Trophoblast cell (in vitro differentiated cells and primary cell): ENCODE measurements at places on chromosomes 2 and 18.

GRCh38 chr2:238238766-238239542, 884 bp downstream of the HES6 start:
- DNase-seq, result no peak

- DNase-seq, result peak; percentile 46
Measured at GRCh38 chr2:223918671-223919134, 26.4 kb downstream of the WDFY1 start.

GRCh38 chr2:48749291-48750127, 6.0 kb downstream of the LHCGR start:
- no peak for DNase-seq

DNA sequence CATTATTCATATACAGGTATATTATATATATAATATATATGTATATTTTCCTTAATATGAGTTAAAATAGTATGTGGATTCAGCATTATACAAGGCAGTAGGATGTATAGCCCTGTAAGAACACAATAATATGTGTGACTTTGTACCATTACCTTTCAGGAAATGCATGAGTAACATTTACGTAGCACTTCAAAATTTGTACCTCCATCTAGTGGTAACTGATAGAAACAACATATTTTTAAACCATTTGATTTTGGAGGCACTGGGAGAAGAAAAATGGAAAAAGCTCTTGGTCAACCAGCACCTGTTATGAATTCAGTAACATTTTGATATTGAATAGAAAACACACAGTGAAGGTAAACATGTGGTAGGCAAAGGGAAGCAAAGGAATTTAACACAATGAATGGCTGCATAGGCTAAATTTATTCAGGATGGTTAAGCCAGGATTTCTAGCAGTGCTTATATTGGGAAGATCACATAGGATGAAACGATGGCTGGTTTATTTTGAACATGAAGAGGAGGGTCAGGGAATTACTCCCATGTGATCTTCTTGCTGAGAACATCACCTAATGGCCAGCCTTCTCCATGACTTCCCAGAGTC, 565.5 kb downstream of the CCDC85A start:
- no peak for DNase-seq

GRCh38 chr2:68740400-68740914, 5.8 kb downstream of the ARHGAP25 start:
- no peak for DNase-seq

DNA sequence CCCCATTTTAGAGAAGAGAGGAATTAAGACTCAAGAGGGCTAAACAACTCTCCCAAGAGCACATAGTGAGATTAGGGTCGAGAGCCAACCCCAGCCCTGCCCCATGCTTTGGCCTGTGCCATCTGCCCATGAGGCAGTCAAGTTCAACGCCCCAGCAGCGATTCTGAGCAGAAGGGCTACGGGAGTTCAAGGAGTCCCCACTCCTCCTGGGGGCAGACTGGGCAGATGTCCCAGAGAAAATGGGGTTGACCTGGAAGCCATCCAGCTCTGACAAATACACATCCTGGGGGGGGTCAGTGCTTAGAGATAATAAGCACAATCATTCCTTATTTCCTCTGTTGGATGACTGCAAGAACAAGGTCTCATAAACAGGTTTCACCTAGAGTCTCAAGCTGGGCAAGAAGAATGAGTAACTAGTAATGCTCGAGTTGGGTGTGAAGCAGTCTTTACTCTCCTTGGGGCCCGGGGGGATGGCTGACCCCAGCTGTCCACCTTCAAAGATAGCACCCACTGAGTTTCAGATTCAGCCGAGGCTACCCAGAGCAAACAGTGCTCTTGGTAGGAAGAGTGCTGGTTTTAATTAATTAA, 716.4 kb downstream of the RNF144A start:
- no peak for DNase-seq

DNA sequence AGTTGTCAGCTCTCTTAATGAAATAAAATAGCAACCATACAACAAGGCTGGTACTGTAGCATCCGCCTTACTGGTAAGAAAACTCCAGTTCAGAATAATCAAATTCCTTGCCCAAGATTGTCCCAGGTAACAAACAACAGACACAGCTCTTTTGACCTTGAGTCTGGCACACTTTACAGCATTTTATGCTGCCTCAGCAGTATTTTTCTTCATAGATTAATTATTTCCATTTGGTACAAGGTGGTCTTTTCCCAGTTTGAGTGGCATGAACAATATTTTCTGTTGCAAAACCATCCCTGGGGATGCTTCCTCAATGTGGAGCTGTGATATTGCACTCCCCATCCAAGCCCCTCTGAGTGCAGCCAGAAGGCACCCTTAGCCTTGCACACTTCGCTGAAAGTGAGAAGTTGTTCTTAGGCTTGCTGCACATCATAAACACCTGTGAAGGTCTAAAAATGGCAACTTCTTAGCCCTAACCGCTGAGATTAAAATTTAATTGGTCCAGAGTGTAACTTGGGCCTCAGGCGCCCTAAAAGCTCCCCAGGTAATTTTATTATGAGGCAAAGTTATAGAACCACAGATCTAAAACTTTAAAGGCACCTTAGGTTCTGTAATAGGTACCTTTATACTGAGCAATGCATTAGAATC, 523.3 kb downstream of the CMPK2 start:
- DNase-seq, result no peak

DNA sequence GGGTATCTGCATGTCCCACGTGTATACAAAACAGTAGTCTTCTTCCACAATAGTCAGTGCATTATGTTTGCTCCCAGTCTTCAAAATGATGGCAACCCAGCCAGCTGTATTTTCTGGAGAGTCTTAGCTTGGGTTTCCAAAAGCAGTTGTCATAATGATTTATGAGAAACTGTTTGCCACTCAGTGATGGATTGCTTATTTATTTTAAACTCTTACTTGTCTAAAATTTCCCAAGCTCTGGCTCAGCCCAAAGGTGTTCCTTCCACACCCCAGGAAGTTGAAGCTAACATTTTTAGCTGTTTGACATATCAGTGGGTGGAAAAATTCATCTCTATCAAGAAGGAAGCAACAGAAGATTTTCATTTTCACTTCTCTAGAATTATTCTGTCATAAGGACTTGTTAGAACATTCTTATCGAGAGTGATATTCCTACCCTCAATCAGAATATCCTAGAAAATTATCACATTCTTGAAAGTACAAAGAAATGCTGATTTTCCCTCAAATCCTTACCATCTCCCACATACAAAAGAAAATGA, 78.8 kb downstream of the ASAP2 start:
- no peak for DNase-seq

DNA sequence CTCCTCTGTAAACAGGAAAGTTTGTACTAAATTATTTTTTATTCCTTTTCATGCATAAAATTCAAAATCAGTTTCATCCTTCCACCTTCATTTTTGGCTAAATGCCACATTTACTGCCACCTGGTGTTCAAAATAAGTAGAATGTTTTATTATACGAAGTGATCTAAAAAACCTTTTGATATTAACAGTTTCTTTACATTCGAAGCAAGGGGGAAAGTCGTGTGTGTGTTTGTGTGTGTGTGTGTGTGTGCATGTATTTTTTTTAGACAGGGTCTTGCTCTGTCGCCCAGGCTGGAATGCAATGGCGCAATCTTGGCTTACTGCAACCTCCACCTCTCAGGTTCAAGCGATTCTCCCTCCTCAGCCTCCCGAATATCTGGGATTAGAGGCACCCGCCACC, 9.0 kb upstream of the SCN9A start:
- DNase-seq, result no peak

DNA sequence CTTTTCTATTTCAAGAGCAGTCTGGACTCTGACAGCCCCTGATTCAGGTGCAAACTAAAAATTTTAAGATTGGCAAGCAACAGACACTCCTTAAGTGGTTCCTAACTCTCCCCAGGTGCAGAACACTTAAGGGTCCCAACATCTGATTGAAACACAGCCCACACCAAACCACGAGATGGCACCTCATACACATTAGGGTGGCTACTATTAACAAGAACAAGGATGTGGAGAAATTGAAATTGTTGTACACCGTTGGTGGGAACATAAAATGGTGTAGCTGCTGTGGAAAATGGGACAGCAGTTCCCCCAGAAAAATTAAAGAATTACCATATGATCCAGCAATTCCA, 82.3 kb downstream of the POLR1A start:
- no peak for DNase-seq

DNA sequence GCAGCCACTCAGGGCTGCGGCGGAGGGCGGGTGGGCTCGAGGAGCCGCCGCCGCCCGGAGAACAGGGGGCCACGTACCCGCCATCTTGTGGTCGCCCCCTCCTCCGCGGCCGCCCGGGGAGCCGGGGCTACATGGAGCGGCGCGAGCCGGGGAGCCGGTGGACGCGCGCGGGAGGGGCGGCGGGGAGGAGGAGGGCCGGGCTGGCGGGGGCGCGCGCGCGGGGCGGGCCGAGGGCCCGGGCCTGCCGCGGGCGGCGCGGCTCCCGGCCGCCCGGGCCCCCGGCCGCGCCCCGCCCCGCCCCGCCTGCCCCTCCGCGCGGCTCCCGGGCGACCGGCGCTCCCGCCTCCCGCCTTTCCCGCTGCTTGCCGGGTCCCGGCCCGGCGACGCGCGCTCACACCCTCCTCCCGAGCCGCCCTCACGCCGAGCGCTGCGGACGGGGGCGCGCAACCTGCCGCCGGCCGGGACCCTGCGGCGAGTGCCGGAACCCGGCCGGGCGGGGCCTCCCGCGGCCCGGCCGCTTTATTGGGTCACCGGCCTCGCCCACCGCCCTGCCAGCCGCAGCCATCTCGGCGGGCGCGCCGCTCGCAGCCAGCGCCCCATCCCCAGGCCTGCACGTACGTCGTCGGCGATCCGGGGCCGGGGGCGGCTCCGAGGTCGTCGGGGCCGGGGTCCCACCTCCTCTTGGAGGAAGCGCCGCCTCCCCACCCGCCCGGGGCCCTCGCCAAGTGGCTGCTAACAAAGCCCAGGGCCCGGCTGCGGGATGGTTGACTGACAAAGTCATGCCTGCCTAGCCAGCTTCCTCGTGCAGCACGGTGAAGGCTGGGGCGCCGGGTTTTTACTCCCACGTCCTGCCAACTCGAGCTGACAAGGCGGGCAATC, at the start of gene PPP4R1:
TSS of gene PPP4R1 (minus strand) at position 159 of the 879 bp plus-strand sequence. CDS start at position 84, 75 bp downstream.
- DNase-seq, result peak; percentile 74

GRCh38 chr2:85307527-85307897, 20.3 kb downstream of the TGOLN2 start:
- DNase-seq, result no peak

DNA sequence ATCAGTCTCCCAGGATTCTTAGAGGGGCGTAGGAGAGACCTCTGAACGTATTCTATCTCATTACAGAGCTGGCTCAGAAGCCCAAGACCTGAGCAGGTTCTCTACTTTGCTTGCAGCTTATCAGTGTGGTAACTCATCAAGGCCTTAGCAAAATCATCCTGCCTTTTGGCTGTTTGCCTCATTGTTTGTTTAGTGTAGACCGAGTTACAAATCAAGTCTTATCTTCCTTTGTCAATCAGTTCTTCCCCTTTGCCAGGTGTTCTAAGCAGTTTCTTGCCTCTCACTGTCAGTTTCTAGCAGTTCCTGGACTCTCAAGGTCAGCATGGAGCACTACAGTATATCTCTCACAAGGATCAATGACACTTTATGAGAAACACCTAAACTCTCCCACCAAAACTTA, 30.9 kb upstream of the NAB1 start:
- DNase-seq, result no peak

DNA sequence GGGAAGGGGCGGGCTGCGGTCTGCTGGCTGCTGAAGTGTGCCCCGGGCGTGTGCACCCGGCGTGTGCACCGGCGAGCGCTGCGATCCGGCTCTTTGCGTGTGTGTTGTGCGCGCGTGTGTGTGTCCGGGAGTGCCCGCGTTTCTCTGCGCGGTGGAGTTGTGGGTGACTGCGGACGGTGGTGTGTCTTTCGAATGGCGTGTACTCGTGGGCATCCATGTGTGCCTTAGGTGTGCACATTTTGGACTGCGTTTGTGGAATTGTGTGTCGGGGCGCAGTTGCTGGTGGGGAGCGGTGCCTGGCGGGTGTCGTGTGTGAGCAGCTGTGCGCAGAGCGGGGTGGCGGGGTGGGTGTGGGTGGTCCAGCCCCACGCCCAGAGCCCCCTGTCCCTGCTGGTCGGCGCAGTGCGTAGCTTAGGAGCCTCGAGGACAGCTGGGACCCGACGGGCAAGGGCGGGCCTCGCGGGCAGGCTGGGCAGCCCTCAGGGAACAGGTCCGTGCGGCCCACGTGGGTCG, 533 bp downstream of the HPCAL1 start:
- no peak for DNase-seq

GRCh38 chr2:237025090-237025865, 60.4 kb upstream of the COPS8 start:
- peak; percentile 85 for DNase-seq

- no peak for DNase-seq
Measured at GRCh38 chr2:174027956-174028355, 62.8 kb upstream of the SP3 start.

DNA sequence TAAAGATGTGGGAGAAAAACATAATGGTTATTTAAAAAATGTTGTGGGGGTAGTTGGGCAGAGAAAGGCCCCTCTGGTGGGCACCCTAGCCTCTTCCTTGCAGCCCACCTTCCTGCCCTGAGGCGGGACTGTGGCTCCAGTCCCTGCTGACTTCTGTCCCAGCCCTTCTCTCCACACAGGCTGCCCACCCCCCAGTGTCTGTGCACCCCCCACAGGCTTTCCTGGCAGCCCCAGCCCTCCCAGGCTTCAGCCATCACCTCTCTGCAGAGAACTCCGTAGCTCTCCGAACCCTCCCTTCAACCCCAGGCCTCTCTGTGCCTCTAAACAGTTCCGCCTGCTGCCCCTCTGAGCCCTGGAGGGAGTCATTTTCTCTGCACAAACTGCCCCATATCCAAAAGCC, 75.4 kb downstream of the DYSF start:
- DNase-seq, result no peak

DNA sequence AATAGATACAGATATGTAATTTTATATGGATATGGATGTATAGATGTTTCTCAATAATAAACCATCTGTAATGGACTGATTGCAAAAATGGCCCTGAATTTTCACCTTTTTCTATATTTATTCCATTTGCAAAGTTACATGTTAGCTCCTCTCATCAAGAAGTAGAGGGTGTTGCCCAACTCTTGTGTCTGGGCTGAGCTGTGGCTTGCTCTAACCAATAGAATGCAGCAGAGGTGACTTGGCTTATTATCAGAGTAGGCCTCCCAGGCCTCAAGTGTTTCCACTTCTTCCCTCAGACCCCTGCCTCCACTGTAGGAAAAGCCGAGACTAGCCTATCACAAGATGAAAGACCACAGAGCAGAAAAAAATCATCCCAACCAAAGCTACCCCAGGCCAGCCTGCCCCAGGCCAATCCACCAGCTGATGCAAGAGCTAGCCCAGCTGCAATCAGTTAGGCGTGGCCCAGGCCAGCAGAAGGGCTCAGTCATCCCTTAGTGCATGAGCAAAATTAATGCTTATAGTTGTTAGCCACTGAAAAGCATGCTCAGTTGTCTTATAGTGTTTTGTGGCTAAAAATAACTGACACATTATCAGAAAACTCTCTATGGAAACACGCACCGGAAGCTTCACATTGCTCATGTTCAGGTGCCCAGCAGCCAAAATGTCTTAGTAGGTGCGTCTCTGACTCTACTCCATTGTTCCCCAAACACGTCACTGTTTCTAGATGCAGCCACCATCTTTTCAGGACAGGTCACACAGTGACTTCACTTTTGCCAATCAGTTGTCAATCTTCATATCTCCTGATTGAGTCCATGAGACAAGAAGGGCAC, 464.0 kb downstream of the FBXO15 start:
- peak; percentile 37 for DNase-seq

- DNase-seq, result no peak
Measured at GRCh38 chr2:74457129-74457548, 1.1 kb upstream of the WBP1 start.
